Stimulated activated effector memory CD8-positive, alpha-beta T cell treated with anti-CD3 and anti-CD28 coated beads, Interleukin-12 subunit alpha, Interleukin-12 subunit beta, amount 100 ng/mL, for 72 hours (primary cell): ENCODE measurements at places on chromosomes 7 and 10.
A peak's percentile ranks its signal among the peaks of the same experiment; 100 is the strongest.

DNA sequence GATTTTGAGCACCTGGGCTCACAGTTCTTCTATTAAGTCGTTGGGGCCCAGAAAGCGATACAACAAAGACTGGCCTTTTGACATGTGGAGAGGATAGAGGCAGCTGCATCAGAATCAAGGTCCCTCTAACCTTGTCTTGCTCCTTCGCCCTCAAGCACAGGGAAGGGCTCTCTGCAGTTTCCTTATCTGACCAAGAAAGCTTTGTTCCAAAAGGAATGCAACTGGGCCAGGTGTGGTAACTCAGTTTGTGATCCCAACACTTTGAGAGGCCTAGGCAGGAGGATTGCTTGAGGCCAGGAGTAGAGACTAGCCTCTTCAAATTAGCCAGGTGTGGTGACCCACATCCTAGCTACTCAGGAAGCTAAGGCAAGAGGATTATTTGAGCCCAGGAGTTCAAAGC lies 32.2 kb downstream of the SVOPL start:
- no peak for DNase-seq

- peak; percentile 81 for DNase-seq
These were observed 26.4 kb upstream of the KLF6 start for GRCh38 chr10:3811291-3811870.

- DNase-seq, result no peak
These were observed 12.0 kb upstream of the RASSF4 start for GRCh38 chr10:44947371-44948152.

DNA sequence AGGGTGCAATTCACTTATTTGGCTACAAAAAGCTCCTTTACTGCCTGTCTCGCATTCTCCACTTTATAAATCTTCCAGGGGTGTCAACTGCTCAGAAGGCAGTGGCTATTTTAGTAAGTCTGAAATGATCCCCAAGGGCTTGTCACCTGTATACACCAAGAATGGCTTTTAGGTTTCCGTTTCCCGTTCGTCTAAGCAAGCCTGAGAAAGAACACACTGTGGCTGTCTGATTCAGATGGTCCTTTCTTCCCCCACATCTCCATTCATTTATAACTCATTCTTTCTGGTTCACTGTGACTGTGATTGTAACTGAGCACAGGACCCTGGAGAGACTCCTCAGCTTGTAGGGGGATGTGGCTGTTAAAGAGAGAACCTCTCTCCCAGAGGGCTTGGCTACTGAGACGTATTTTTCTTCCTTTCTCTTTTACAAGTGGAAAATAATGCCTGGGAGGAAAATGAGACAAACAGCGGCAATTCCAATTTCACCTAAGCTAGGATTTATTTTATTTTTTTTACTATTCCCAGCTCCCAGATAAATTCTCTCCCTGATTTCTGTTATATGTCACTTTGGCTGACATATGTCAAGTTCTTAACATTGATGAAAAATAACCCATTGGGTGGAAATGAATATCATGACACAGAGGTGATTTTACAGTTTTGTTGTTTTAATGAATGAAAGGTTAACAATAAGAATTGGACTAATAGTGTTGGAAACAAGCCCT lies 129.3 kb downstream of the FAM107B start:
- peak; percentile 7 for DNase-seq

- no peak for DNase-seq
These were observed 3.2 kb upstream of the GSTO1 start for GRCh38 chr10:104251443-104251842.
